ENCODE measurements at places on chromosomes 5 and 9. TPM values are rescaled to one million over a fixed set of nuclear protein-coding genes. Genes with fewer than 3 reads are reported as not detected.

GRCh38 chr5:174612686-174613085 lies 111.7 kb upstream of the MSX2 start:
- DNase-seq = no peak

DNA sequence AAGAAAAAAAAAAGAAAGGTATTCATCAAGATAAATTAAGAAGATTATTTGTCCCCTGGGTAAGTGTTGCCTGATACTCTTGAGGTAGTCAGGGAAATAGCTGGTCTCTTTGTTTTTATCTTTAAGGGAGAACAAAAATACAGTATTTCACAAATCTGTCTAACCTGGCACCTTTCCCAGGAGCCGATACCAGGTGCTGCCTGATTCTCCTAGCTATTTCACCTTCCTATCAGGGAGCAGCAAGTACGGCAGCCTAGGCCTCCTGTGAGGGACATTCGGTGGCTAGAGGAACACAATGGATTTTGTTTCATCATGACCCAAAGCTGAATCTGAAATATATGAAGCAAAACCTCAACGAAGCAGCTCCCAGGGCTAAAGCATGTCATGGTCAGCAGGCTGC lies 86.0 kb downstream of the TARS1 start:
- no peak for DNase-seq

ADAMTSL1 gene
- total RNA-seq = not detected

- no peak for DNase-seq
Observed at GRCh38 chr5:28281351-28281750, 1243.0 kb upstream of the CDH9 start.

RASGEF1C gene
- 0.49 TPM for total RNA-seq

DNA sequence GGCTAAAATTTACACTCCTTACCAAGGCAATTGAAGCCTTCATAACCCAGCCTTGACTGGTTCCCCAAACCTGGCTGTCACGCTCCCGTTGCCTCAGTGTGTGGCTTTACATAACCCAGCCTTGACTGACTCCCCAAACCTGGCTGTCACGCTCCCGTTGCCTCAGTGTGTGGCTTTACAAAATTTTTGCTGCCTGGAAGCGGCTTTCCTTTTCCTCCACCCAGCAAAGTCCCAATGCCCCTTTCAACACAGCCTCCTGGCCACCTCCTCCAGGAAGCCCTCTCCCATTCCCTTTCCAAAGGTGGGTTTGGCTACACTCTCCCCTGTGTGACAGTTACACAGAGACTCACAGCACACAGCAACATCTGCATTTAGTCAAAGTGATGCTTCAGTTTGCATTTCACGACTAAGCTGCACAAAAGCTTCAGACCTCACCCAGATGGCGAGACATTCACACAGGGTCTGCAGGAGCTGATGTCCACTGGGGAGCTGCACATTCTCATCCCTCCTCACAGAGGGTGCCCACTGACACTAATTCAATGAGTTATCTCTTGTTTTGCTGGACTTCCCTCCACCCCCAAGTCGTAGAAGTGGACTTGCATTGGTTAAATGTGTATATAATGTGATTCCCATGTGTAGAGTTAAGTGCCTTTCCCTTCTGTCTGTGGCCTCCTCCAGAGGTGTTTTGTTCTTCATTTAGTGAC lies 156.6 kb upstream of the PHYKPL start:
- no peak for DNase-seq

PCDHB15 gene
- 0.15 TPM for total RNA-seq

DNA sequence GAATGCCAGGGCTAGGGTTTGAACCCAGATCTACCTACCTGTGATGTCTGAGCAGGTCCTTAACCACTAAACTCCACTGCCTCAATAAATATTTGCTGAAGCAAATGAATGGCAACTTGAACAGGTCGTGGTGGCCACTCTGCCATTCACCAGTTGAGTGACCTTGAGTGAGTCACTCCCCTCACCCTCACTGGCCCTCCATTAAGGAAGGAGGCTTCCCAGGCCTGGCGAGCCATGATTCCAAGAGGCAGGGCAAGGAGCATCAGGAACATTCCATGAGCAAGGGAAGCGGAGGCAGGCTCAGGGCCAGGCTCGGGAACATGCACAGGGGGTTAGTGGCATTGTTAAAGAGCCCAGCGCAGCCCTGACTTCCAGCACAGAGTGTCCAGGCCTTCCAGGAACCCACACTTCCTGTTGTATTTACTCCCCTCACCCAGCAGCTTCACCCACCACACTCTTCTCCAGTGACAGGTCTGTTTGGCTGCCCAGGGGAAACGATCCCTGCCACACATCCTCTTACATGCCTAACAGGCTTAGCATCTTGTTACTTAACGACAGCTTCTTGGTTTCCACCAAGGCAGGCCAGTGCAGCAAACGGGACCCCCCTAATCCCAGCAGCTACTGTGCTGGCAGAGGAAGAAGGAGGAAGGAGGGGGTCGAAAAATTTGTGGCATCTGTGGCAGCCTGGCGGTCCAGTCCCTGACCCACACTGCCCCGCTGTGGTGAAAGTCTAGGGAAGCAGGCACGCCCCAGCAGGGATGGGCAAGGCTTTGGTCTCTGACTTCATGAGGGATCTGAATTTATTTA lies 43.7 kb upstream of the TTC1 start:
- DNase-seq = no peak

SOX30 gene
- not detected for total RNA-seq

GRCh38 chr5:173383711-173384110 lies 55.5 kb upstream of the STC2 start:
- DNase-seq = no peak

DNA sequence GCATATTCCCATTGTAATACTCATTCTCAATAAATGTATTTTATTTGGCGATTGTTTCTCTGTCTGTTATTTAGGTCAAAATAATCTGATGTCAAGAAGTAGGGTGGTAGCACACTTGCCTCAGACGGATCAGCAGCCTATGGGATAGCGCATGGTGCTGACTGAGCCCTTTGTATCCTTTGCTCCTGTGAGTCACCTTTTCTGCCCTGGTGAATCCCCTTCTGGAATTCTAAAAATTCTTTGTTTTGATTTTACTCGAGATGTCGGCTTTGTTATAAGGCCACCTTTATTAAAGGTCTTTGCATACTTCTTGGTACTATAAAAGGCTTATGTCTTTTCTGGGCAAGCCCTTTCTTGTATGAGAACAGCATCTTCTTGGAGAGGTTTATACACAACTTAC lies 1187.8 kb downstream of the CDH9 start:
- no peak for DNase-seq

DNA sequence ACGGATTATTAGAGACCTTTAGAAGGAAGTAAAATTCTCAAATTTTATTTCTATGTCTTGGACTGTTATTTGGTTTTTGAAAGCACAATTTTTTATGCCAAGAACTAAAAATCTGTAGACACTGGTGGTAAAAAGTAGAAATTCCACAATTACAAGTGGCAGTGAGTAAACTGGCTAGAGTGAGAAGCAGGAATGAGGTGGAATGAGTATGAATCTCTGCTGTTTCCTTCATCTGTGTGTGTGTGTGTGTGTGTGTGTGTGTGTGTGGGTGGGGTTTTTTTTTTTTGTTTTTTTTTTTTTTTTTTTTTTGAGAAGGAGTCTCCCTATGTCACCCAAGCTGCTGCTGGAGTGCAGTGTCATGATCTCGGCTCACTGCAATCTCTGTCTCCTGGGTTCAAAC lies 94.2 kb downstream of the TLE4 start:
- no peak for DNase-seq

DNA sequence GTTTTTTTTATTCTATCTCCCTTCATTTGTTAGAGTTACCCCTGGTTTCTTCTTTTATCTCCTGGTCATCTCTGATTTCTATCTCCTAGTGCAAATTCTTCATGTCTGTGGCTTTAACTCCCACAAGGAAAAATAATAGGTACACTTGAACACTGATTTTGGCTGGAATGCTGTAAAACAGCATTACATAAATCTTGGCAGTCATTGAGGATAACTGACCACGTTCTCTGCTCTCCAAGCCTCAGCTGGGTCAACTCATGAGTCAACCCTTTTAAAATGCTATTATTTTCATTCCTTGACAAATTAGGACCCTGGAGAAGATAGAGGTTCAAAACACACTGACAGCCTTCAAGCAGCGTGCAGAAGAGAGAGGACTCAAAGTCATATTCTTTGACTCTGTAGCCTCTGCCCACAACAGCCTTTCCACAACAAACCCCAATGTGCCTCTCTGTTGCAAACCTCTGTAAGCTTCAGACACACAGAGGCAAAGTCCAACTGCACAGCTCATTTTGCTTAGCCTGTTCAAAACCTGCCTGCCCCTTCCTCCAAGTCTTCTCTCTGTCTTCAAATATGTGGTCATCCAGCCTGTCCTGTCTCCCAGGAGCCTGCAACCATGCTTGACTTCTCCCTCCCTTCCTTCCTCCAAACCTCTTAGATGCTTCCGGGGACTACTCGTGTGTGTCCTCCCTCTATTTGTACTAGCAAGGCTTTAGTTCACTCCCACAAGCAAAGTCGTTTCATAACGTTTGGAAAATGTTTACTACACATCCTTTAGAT lies 398.4 kb downstream of the MED10 start:
- no peak for DNase-seq

- no peak for DNase-seq
Observed at GRCh38 chr9:105390871-105391270, 57.0 kb upstream of the FSD1L start.

DNA sequence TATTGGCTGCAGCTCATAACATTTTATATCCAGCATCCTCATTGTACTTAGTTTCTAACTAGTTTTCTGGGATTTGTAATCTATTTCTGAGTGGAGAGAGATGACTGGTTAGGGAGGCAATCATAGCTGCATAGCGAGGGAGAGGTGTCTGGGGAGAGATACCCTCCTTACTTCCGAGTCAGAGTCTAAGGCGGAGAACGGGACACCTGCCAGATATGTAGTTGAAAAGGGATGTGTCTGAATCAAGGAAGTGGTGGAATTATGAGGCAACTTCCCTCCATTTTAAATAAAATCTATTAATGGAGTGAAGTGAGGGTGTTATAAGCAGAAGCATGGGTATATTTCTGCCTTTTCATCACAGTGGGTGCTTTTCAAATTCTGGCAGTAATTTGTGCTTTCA lies 126.5 kb downstream of the MAST4 start:
- DNase-seq = no peak

LURAP1L gene
- total RNA-seq = 6.8 TPM

DNA sequence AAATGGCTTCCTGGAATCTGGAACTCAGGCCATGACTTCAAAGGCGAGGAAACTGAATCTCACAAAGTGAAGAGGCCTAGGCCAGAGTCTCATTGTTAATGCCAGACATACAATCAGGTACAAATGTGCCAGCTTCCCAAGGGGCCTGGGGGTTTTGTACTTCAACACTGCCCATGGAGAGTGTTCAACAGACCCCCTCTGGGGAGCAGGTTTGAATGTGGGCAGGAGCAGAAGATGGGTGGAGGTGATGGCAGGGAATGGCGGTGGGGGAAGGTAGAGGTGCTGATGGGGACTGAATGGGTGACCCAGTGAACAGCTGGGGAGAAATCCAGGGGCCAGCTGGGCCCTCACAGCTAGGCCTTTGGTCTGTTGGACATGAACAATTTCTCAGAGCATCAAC lies 12.0 kb downstream of the FOXI1 start:
- DNase-seq = no peak

- DNase-seq = no peak
Observed at GRCh38 chr9:112753725-112754124, 3.2 kb downstream of the SNX30 start.

MAMDC2 gene
- total RNA-seq = 1.5 TPM

SNCAIP gene
- not detected for total RNA-seq

AOPEP gene
- 36.4 TPM for total RNA-seq

DNA sequence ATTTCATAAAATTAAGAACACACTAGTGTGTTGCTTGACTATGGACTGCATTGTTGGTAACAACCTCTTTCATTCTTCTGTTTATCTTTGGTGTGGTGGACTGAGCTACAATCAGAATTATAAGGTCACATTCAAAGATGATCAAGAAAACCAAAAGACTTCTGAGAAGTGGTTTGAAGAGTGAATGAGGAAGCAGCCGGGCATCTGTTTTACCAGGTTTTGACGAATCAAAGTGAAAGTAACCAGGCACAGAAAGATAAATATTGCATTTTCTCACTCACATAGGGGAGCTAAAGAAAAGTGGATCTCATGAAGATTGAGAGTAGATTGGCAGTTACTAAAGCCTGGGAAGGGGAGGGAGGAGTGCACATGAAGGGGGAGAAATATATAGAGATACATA lies 589.1 kb downstream of the ZNF608 start:
- no peak for DNase-seq

DNA sequence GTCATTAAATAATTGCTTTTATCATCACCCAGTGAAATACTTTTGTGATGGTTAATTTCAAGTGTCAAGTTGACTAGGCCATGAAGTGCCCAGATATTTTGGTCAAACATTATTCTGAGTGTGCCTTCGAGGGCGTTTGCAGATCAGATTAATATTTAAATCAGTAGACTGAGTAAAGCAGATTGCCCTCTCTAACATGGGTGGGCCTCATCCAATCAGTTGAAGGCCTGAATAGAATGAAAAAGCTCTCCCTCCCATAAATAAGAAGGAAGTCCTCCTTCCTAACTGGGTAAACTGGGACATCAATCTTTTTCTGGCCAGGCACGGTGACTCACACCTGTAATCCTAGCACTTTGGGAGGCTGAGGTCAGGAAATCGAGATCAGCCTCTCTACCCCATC lies 12.4 kb upstream of the FGF10 start:
- DNase-seq = no peak

ELOVL7 gene
- total RNA-seq = 2.9 TPM

CDO1 gene
- total RNA-seq = not detected

NACC2 gene
- total RNA-seq = 62.0 TPM

GRCh38 chr9:95841377-95841776 lies 34.1 kb upstream of the ERCC6L2 start:
- no peak for DNase-seq

DNA sequence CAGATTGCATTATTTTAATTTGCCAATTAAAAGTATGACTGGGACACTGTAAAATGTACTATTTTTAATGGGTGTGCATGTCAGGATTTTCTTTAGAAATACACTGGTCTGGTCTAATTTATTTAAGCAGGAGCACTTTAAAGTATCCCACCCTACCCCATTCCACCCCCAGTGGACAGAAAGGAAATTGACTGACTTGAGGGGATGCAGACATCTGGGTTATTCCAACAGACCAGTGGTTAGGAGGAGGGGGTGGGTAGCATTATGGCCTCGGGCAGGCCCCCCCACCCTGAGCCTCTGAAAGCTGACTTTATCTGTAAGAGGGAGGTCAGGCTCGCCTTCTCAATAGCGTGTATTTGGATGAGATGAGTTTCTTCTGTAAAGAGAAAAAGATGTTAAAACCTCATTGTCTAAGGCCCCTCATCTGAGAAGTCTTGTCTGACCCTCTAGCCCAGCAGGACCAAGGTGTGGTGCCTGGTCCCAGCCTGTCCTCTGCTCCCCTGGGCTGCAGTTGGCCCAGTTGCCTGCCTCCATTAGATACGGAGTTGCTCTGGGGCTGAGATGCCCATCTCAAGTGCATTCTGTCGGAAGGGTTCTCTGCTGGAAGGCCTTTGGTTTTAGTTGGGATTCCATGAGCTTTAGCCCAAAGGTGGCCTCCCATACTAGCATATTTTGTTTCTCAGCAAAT lies 4.4 kb downstream of the HNRNPAB start:
- DNase-seq = no peak

TOR1B gene
- 37.6 TPM for total RNA-seq

- no peak for DNase-seq
Observed at GRCh38 chr9:82504620-82505019, 516.0 kb downstream of the SPATA31D1 start.

CBY3 gene
- 0.39 TPM for total RNA-seq

GRCh38 chr5:72434056-72434780 lies 73.0 kb downstream of the ZNF366 start:
- DNase-seq = no peak

IFNA7 gene
- total RNA-seq = not detected

PRPF4 gene
- 28.9 TPM for total RNA-seq

ANKRD31 gene
- total RNA-seq = not detected

Data from Panc1 (cell line).